ENCODE measurements at places on chromosomes 16 and 17. TPM values are rescaled to one million over a fixed set of nuclear protein-coding genes. Genes with fewer than 3 reads are reported as not detected.

PSMB3 gene
- 106 TPM for total RNA-seq

HBM gene
- total RNA-seq: not detected

DNA sequence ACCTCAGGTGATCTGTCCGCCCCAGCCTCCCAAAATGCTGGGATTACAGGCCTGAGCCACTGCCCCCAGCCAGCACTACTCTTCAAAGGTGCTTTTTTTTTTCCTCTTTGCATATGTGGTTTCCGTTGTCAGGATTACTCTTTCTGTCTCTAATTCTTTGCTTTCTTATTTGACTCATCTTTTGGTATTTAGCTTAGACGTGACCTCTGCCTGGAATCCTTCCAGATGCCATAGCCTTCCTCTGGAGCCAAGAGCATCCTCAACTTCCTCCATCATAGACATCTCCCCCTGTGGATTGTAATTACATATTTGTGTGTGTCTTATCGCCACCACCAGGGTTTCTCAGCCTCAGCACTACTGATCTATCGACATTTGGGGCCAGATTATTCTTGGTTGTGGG is 84.4 kb upstream of the XYLT1 start:
- no peak for DNase-seq

- no peak for DNase-seq
Measured at GRCh38 chr17:73623247-73623646, 21.0 kb downstream of the SDK2 start.

DNA sequence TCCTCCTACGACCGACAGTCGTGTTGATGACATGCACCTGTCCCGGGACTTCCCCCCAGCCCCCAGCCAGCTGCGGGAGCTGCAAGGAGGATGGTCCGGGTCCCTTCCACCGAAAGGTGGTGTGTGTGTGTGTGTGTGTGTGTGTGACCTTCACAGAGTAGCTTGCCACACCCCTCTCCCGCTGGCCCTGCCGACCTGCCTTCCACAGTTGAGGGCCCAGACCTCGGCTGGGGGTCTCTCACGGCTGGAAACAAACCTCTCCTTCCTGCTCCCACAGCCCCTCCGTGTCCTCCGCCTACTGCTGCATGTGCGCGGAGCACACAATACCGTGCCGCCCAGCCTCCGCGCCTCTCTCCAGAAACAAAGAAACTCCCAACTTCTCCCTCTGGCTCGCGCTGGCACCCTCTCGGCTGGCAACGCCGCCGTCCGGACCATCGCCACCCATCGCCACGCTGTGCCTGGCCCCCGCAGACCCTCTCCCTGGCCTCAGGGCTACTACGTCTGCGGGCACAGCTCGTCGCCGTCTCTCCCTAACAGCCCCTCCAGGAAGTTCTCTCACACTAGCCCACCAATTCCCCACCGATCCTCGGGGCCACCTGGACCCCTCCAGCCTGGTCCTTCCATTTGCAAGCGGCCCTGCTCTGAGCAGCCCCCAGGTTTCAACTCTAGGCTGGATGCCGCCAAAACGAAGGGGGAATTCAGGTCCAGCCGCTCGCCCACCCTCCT is 81.2 kb downstream of the TIMM22 start:
- no peak for DNase-seq

CD300E gene
- total RNA-seq: not detected

DNA sequence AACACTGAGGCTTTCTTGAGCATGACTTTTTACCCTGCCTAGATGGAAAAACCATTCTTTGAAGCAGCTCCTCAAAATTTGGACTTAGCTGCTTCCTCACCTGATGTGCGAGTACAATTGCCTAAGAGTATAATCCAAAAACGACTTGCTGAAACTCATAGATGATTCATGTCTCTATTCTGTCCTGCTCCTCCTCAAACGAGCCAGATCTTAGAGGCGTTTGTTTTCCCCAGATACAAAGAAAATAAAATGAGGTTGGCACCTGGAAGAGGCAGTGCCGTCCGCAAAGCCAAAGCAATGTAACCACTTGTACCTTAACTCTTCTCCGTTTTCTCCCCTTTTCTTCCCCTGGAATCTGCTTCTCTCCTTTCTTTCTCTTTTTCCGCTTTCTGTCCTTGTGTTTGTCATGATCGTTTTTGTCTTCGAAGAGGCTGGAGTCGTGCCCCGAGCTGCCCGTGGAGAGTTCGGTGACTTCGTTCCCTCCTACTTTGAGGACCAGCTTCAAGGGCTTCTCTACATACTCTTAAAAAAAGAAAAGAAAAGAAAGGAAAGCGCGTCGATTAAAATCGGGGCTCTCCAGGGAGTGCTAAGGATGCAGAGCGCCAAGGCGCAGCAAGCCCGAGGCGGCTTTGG is 895 bp downstream of the BRD7 start:
- DNase-seq: no peak

GRCh38 chr16:57967916-57968315 is 3.0 kb downstream of the CNGB1 start:
- DNase-seq: no peak

CBX8 gene
- 2.9 TPM for total RNA-seq

All from suprapubic skin (tissue), 4 donors.